Cardiac fibroblast (primary cell): ENCODE measurements at places on chromosomes 5 and 9.

GRCh38 chr5:155564541-155564940, 551.0 kb downstream of the KIF4B start:
- no peak for DNase-seq

DNA sequence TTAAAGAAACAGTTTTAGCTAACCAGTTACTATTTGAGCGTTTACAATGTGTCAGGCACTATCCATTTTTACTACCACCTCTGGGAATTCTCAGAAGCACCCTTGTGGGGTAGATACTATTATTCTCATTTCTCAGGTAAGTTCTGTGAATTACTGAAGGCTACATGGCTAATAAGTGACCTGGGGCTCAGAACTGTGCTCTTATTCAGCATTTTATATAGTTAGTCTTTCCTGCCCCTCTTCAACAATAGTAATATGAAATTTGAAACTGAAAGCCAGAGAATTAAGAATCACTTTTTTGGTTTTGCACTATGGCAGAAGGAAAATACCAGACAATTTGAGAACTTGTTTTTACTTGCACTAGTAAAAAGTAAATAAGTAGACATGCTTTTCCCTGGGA, 11.8 kb downstream of the ELL2 start:
- no peak for DNase-seq

GRCh38 chr9:70442328-70442848, 27.9 kb upstream of the KLF9 start:
- no peak for DNase-seq

DNA sequence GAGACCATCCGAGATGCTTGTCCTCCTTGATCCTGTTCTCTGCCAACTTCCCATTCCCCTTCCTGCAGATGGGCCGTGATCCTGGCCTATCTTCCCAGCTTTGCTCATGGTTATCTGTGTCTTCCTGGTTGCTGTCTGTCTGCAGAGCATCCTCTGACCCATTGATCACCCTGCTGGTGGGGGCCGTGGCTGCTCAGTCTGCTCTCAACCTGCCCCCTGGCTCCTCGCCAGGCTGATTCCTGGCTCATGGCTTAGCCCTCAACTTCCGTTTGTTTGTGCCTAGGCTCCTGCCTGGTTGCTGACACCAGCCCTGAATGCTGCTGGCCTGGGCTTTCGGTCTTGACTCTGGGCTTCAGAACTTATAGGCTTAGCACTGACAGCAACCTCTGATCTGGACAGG, 67.1 kb upstream of the SMIM15 start:
- DNase-seq = no peak

DNA sequence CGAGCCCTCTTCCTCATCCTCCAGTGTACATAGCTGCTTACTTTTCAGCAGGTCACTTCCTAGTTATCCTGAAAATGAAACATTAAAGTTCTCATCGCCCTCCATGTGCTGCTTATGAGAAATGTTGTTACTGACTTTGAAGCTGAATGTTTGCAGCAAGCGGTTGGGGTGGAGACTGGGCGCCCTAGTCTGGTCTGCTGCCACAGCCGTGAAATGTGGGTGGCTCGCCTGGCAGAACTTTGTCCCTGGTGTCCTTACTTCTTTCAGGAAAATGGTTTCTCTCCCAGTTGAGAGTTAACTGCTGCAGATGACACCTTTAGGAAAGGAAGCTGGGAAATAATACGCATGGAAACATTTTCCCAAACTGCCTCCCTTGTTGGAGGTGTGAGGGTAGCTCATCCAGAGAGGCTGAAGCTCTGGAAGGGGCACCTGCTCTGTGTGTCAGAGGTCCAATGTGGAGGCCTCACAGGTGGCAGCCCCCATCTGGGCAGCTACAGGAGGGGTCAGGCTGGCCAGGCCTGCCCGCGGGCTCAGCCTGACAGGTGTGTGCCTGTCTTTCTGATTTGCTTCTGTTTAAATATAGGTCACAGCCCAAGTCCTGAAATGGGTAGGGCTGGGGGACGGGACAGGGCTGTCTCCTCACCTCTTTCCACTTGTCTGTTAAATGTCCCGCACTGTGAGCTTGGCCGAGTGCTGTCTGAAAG, 24.0 kb downstream of the TRAF2 start:
- DNase-seq = no peak

DNA sequence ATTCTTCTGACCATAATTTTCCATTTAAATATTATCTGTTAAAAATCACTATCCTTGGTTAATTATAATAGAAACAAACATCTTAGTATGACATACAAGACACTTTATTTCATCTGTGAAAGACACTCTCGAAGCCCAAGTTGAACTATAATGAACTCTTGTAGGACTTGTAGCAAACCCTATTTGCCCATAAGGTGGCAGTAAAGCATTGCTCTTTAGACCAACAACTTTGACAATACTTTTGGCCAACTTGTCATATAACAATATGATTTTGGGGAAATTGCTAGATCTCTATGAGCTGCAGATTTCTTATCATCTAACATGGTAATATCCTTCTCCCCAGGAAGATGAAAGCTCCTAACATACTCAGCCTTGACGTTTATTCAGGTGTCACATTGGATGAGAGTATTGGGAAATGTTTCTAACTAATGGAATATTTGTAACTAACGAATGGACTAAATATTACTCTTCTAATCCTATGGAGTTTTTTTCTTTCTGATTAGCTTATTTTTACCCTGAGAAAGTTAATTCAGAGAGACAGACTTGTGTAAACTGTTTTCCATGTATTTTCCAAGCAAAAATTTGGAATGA, 11.0 kb downstream of the SPINK14 start:
- peak; percentile 83 for DNase-seq

GRCh38 chr5:131795879-131796792, 681 bp downstream of the FNIP1 start:
- peak; percentile 56 for DNase-seq

DNA sequence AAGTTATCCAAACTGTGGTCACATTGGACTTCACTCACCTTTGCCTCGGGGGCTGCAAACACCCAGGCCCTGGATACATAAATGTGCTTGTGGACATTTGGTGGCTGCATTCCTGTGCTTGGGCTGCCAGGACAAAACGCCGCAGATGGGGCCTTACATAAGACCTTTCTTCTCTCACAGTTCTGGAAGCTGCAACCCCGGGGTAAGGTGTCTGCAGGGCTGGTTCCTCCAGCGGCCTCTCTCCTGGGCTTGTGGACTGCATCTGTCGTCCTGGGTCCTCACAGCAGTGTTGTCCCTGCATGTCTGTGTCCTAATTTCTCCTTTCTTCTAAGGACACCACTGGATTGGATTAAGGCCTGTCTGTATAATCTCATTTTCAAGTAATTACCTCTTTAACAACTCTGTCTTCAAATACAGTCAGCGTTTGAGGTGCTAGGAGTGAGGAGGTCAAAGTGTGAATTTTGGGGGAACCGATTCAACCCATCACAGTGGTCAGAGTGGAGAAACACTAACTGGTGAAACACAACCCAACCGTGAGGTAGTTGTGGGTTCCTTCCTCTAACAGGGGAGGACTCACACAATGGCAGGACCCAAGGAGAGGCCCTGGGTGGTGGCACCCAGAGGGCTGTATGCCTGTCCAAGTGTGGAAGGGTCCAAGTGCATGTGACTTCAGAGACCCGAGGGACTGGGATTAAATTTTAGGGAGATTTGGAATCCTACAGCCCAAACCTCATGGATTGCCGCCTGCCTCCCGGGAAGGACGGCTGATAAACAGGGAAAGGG, 415.6 kb downstream of the IRX2 start:
- no peak for DNase-seq

- no peak for DNase-seq
Measured at GRCh38 chr9:119283078-119283794, 86.0 kb downstream of the BRINP1 start.

GRCh38 chr5:178537467-178538371, 52.5 kb downstream of the COL23A1 start:
- DNase-seq = no peak

DNA sequence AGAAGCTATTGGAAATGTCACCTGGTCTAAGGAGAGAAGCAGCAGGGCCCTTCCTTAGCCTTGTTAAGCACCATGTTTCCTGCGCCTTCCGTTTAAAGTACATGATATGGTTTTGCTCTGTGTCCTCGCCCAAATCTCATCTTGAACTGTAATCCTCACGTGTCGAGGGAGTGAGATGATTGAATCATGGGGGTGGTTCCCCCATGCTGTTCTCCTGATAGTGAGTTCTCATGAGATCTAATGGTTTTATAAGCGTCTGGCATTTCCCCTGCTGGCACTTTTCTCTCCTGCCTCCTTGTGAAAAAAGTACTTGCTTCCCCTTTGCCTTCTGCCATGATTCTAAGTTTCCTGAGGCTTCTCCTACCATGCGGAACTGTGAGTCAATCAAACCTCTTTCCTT, 49.7 kb downstream of the PRDM6 start:
- DNase-seq = no peak
